BJ (cell line): ENCODE measurements at places on chromosomes 5 and 9. TPM values are rescaled to one million over a fixed set of nuclear protein-coding genes. Genes with fewer than 3 reads are reported as not detected.

GRCh38 chr5:6812800-6813731 lies 99.8 kb downstream of the TENT4A start:
- DNase-seq: no peak

- no peak for DNase-seq
Observed at GRCh38 chr9:33285502-33285901, 4.8 kb upstream of the NFX1 start.

- DNase-seq: no peak
Observed at GRCh38 chr9:6873857-6874256, 116.1 kb downstream of the KDM4C start.

DNA sequence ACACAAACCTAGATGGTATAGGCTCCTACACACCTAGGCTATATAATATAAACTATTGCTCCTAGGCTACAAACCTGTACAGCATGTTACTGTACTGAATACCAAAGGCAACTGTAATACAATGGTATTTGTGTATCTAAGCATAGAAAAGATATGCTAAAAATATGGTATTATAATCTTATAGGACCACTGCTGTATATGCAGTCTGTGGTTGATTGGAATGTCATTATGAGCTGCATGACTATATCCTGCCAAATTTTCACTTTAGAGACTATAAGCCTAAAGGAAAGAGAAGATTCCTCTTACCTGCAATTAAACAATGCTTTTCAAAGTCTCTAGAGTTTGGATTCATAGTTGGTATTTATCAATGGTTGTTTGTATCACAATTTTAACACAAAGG lies 24.7 kb upstream of the ACOT12 start:
- DNase-seq: no peak

GRCh38 chr9:81602887-81603680 lies 86.3 kb downstream of the TLE1 start:
- no peak for DNase-seq

DNA sequence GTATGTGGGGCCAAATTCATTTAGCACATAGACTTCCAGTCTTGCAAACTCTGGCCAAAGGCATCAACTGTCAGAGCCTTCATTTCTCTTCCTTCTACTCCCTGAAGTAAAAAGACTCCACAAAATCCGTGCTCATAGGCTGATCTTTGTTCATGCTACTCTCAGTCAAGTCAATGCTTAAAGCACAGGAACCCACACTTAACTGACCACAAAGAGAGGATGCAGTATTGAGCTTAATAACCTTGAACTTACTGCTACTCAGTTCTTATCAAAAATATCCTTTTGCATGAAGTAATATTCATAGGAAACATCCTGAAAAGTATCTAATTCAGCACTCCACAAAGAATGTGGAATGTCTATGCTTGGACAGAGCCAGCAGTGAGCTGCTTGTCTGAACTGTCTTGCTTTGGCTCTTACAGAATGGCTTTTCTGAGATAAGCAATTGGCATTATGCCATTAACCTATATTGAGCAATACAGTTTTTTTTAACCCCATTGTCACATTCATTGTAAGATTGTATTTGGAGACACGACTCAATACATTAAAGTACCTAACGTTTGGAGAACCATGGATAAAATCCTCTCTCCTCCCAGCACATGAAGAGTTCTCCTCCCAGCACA lies 21.7 kb downstream of the LPAR1 start:
- DNase-seq: no peak

DNA sequence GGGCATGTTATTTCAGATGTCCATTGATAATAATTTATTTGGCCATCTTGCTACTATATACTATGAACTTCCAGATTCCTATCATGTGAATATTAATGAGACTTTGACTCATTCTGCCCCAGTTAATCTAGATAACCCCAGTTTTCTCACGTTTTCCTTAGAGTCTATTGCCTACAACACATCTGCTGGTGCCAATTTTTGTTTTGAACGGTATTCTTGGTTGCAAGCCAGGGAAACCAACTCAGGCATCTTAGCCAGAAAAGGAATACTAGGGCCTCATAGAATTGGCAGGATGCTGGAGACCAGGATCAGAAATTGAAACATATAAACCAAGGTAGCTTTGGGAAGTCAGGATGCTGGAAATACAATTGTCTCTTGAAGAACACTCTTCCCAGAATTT lies 28.0 kb upstream of the NPR3 start:
- no peak for DNase-seq

DNA sequence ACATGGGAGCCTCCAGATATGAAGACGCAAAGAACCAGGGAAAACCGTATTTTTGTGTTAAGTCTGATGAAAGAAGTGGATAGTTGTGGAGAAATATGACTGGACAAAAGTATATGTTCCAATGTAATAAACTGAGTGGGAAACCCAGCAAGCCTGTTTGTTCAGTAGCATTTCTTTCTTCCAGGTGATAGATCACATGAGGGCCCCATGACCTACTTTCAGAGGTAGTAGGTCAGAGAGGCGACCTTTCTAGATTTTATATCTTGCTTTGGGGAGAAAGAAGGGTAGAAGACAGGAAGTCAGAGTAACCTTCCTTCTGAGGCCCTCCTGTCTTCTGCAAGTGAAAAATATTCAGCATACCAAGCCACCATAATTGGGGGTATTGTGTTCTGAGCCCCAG lies 31.5 kb downstream of the CCDC171 start:
- no peak for DNase-seq

DNA sequence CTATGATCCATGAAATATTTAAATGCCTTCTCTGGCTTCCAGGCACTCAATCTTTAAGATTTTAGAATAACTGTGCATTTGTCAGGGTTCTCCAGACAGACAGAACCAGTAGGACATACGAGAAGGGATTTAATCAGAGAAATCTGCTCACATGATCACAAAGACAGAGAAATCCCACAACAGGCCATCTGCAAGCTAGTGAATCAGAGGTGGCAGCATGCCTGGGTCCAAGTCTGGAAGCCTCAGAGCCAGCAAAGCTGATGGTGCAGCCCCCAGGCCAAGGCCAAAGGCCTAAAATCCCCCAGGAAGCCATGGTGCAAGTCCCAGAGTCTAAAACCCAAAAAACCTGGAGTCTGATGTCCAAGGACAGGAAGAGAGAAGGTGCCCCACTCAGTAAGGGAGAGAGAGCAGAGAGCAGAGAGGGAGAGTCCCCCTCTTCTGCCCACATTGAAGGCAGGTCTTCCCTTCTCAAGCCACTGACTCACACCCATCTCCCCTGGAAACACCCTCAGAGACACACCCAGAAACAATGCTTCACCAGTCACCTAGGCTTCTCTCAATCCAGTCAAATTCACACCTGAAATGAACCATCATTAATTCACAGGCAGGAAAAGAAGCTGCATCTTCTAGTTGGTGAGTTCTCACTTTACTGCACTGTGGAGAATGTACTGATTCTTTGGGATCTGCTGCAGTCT lies 48.7 kb downstream of the CAMSAP1 start:
- no peak for DNase-seq

GRCh38 chr5:170353011-170353761 lies 36.0 kb downstream of the KCNMB1 start:
- DNase-seq: no peak

- no peak for DNase-seq
Observed at GRCh38 chr5:2742921-2743679, 8.4 kb downstream of the IRX2 start.

- DNase-seq: no peak
Observed at GRCh38 chr5:158409507-158409906, 550.6 kb upstream of the CLINT1 start.

DNA sequence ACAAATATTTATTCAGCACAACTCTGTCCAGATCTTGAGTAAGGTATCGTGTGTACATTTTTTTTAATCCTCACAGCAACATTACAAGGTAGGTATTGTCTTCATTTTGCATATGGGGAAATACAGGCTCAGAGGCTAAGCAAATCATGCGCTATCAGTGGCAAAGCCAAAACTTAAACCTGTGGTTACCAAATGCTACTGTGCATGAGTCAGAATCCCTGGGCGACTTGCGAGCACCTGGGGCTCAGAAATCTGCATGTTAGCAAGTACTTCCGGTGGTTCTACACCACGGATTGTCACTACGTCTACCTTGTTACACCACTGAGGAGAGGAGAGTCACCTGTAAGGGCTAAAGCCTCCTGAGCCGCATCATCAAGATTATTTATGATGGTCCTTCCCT lies 21.3 kb downstream of the C5orf58 start:
- no peak for DNase-seq

GRCh38 chr5:58834242-58835225 lies 251.7 kb downstream of the RAB3C start:
- DNase-seq: no peak

GRCh38 chr5:31194468-31194813 lies 955 bp downstream of the CDH6 start:
- no peak for DNase-seq

GRCh38 chr5:124888622-124889485 lies 142.4 kb upstream of the ZNF608 start:
- no peak for DNase-seq

DNA sequence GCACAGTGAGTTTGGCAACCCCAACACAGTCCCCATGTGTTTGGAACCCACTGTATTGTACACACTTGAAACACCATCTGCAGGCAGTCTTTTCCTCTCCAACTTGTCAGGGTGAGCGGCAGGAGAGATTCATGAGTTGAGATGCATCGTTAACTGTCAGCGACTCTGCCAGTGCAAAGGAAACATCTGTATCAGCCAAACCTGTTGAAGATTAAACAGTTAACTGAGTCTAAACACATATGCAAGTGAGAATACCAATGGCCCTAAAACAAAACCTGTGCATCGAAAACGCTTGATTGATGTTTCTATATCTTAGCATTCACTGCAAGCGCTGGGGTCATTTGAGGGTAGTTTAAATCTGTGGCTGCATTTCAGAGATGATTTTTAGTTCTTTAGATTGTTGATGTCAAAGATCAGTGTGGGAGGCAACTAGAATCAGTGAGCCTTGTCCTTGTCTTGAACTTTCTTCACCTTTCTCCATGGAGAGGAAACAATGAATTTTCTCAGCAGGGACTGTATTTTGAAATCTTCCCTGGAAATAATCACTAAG lies 41.3 kb upstream of the PAM start:
- no peak for DNase-seq

GRCh38 chr5:3509290-3509689 lies 86.3 kb upstream of the IRX1 start:
- no peak for DNase-seq

- no peak for DNase-seq
Observed at GRCh38 chr5:44257653-44258365, 131.4 kb downstream of the FGF10 start.

DNA sequence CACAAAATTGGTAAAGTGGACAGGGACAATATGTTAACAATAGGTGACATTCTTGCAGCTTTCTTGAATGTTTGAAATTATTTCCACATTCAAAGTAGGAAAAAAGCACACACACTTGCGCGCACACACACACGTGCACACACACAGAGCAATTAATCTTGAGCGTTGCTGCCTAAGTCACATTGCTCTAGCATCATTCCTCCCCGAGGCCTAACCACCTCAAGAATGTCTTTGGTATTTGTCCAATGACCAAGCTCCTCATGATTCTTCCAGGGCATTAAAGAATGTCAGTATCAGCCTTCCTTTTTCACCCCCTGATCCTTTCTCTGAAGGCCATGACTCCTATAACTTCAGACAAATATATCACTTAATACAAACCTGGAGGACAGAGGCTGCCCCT lies 198.1 kb downstream of the NPR3 start:
- peak; percentile 33 for DNase-seq

- no peak for DNase-seq
Observed at GRCh38 chr5:137581776-137582175, 82.7 kb upstream of the SPOCK1 start.

DNA sequence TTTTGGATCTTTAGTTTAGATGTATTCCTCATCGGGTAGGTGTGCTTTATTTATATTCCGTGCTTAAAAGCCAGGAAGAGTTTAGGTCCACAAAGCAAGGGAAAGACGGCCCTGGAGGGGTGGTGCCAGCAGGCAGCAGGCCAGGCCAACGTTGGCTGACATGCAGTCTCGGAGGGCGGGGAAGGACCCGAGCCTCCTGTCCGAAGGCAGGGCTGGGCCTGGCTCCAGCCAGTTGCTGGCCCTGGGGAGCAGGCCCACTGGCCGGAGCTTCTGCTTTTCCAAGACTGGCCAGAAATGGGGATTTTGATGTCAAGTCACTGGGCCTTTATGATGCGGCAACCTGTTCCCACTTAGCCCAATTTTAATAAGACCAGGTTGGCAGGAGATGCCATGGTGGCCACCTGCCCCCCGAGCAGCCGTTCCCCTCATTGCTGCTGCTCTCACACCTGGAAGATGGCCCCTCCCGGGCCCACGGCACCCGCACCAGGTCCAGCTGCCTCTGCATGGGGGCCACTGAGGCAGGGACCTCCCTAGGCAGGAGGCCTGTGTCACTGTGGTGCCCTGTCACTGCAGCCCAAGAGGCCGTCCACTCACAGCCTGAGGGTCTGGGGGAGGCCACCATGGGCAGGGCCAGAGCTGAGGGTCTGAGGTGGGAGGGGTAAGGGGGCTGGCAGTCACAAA lies 23.2 kb downstream of the LPCAT1 start:
- no peak for DNase-seq

DNA sequence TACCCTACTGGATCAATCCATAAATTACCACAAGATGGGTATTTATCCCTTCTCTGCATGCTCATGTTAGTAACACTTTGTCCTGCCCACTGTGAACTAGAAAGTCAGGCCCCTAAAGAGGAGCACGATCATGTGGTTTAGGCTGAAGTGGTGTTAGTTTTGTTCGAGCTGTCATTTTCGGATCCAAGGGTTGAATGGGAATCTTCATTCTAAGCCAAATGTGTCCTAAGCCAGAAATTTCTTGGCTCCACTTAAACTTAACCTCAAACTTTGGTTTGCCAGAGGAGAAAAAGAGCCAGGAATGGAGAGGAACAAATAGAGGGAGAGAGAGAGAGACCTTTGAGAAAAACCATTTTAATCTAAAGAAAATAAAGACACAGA lies 837.7 kb upstream of the ZNF608 start:
- no peak for DNase-seq

- DNase-seq: no peak
Observed at GRCh38 chr5:126847456-126847820, 70.5 kb downstream of the LMNB1 start.

GRCh38 chr5:62263401-62263800 lies 42.6 kb upstream of the KIF2A start:
- DNase-seq: no peak

DNA sequence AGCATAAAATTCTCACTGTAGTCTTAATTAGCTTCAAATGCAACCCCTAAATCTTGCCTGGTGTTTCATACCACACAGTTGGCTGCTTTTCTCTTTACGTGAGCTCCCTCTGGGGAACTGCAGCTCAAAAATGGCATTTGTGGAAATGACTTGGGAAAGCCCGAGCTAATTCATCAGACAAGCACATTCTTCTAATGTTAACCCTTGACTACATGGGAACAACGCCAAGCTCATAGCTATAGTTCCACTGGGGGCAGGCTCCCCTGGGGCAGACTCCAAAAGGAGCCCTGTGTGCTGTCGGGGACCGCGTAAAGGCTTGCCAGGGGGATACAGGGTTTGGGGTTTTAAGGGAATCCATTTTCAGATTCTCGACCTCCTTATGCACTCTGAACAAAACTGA lies 301.4 kb upstream of the DAP start:
- DNase-seq: no peak

SHOC1 gene
- not detected in 2 replicates for polyA plus RNA-seq

RPL37 gene
- polyA plus RNA-seq: 1,752 and 4,569 TPM in 2 replicates

RNF208 gene
- 0.26 and 0.39 TPM in 2 replicates for polyA plus RNA-seq

OR2V2 gene
- polyA plus RNA-seq: not detected in 2 replicates

ZNF883 gene
- polyA plus RNA-seq: 0.53 and 1.3 TPM in 2 replicates

SPINK4 gene
- polyA plus RNA-seq: not detected in 2 replicates

CD14 gene
- polyA plus RNA-seq: 0.69 and 1.9 TPM in 2 replicates

INSL6 gene
- not detected in 2 replicates for polyA plus RNA-seq

SPINK13 gene
- not detected in 2 replicates for polyA plus RNA-seq

OMD gene
- 0.10 and 0.21 TPM in 2 replicates for polyA plus RNA-seq

ADAMTSL2 gene
- not detected in 2 replicates for polyA plus RNA-seq

BARHL1 gene
- not detected in 2 replicates for polyA plus RNA-seq

OR1J4 gene
- 0.69 and 0.71 TPM in 2 replicates for polyA plus RNA-seq

PCDHAC1 gene
- polyA plus RNA-seq: 0.02 TPM in 1 of 2 replicates, not detected in the other

CAMK2A gene
- 0.09 and 0.11 TPM in 2 replicates for polyA plus RNA-seq
